ENCODE measurements at places on chromosomes 13 and 19.

- no peak for DNase-seq
These were observed 564.1 kb downstream of the PCDH9 start for GRCh38 chr13:66665991-66666390.

- no peak for DNase-seq
These were observed 224.5 kb downstream of the GPC5 start for GRCh38 chr13:91622778-91623550.

DNA sequence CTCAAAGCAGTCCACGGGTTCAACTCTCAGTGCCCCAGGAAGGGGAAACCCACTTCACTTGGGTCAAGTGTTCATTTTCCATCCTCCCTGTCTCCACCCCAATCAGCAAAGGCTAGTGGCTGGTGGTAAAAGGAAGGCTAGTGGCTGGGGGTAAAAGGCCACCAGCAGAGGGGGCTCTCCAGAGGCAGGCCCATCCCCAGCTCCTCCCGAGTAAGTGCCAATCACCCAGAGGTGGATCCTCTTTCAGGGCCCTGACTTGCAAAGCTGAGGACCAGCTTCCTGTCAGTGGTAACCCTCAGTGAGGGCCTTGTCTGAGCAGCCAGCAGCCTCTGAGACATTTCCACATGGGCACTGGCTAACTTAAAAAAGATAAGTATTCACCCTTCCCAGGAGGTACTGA, 22.0 kb upstream of the TPT1 start:
- DNase-seq, result peak; percentile 71

DNA sequence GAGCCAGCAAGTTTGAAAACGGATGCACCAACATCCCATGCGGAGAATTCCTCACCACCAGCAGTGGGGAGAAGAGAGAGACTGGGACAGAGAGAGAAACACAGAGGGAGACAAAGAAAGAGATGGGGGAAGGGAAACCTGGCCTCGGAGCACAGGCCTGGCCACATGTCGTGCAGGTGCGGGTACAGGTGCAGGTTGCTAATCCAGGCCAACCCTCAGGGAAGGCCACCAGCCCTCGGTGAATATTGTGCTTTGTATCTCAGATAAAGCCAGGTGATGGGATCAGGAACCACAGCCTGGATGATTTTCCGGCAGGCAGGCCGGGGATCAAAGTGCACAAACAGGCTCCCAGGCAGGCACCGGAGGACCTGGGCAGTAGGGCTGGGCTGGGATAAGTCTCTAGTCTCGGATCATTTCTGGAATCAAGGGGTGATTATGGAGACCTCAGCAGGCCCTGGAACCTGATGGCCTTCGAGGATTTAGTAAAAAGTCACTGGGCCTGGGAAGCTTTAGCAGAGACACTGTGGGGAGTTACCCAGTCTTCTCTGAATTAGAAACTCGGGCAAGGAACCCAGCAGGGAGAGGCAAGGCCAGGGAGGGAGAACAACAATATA, 3.7 kb downstream of the GAS6 start:
- DNase-seq, result no peak

GRCh38 chr19:17333611-17334413, 843 bp downstream of the ANO8 start:
- DNase-seq, result peak; percentile 46
